ENCODE measurements at places on chromosomes 1 and 21.

DNA sequence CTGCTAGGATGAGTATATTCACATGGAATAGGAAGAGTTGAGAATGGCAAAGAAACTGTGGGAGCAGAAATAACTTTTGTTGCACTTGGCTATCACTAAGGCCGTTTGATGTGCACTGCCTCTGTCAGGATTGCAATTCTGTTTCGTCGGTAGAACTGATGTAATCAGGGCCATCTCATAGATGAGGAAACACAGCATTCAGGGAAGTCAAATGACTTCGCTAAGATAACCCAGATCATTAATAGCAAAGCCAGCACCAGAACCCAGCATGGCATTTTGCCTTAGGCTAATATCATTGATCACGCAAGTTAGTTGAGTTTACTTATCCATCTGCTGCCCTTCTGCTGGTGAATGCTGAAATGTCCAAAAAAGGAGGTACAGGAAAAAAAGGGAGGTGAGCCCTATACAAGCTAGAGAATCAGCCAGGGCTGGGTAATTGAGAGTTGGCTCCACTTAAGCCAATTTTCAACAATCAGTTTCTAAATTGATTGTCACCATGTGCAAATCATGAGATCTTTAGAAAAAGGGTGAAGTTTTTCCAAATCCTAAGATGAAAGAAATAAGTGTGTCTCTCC lies 7.6 kb downstream of the RASSF5 start:
- no peak for DNase-seq

- DNase-seq: no peak
These were observed 176.3 kb downstream of the DENND1B start for GRCh38 chr1:197598935-197599334.

DNA sequence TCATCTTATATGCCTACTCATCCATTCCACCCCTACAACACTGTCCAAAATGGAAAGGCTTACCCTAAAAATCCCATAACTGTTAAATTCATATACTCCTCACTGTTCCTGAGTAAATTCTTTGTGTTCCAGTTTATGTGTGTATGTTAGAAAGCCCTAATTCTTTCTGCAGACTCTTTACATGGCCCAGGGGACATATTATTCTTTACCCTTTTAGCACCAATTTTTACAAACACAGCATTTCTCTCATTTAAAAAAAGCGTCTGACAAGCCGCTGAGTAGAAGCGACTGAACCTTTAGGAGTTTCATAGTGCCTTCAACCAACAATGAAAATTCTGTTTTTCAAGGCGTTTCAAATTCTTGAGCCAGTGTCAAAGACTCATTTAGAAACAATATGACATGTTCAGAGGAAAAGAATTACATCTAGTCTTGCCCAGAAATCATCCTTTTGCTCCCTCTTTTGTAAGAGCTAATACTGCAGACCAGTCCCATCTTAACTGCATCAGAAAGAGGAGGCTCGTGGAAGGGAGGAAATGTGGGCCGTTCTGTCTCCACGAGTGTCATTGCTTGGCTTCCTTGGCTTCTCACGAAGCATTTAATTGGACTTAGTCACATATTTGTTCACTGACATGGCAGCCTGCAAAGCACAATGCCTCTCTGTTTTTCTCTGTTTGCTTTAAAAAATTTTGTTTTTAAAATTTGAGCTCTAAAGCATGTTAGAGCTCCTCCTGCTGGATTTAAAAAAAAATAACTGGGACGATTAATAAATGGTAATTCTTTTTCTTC lies 21.3 kb upstream of the C1orf105 start:
- DNase-seq: no peak

DNA sequence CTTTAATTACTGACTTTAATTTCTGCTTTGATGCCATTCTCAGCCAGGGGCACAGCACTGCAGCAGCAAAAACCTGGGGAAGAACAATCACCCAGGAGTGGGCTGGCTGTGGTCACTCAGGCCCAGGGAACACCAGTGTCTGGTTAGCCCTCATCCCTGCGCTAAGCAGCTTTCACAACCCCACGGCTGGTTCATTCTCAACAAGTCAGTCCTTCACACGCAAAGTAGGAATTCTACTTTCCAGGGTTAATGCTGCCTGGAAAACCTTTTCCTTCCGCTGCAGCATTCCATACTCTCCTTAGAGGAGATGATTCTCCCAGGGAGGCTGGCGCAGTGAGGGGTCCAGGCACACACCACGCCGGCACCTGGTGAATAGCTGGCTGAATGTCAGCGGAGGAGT lies 24.3 kb upstream of the KCNE1 start:
- DNase-seq: no peak

GRCh38 chr1:31218705-31219104 lies 21.0 kb downstream of the NKAIN1 start:
- no peak for DNase-seq

GRCh38 chr1:161121042-161121650 lies 3.2 kb downstream of the NIT1 start:
- DNase-seq: no peak

Measured in NK-92 treated with Interleukin-12 subunit alpha and Interleukin-12 subunit beta, amount 100 ng/mL, for 24 hours (cell line).